ENCODE measurements at places on chromosomes 2 and 18.

DNA sequence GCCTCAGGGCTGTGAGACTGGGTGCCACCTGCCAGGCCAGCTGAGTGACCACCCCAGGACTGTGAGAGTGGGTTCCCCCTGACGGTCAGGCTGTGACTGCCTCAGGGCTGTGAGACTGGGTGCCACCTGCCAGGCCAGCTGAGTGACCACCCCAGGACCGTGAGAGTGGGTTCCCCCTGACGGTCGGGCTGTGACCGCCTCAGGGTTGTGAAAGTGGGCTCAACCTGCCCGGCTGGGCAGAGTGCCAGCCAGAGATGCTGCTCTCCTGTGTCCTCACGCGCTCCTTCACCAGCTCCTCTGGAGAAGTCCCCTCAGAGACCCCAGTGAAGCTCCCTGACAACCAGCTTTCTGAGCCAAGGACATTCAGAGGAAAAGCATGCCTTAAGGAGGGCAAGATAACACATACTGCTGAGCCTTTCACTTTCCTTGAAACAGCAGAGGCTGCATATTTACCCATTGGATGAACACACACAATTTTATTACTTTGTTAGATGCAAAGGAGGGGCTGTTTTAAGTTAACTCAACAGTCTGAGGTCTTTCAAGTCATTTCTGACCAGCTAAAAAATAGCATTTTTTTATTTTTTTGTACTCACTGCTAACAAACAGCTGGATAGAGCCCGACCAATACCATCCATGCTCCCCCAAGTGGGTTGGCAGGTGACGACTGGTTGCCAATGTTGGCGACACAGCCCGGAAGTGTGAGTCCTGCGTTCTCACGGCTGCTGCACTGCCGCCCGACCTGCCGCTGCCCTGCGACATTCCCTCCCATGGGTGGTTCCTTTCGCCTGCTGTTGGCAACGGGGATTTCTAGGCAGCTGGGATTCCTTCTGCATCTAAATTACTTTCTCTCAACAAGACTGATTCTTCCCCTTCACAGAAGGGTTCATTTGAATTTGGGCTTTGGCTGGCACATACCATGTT lies 70.7 kb downstream of the NDUFA10 start:
- no peak for DNase-seq

- no peak for DNase-seq
Observed at GRCh38 chr2:94994914-94995552, 30.5 kb upstream of the MAL start.

GRCh38 chr18:38174173-38174572 lies 608.6 kb upstream of the CELF4 start:
- no peak for DNase-seq

GRCh38 chr18:46275370-46275769 lies 171.2 kb downstream of the HAUS1 start:
- no peak for DNase-seq

DNA sequence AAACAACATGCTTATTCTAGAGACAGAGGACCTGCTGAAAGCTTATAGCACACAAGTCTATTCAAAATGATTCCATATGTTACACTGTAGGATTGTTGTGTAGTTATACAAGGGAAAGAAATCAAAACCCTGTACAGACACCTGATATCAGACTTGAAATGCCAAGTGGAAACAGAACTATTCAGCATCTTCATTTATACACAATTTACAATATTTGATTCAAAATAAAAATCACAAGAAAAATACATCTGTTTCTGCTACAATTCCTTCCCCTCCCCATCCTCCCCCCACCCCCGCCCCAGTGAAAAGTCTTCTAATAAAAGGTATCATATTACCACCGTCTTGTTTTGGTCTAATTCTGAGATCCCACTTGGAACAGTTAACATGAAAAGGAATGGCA lies 37.5 kb upstream of the NFU1 start:
- no peak for DNase-seq
